Stimulated activated CD8-positive, alpha-beta memory T cell treated with anti-CD3 and anti-CD28 coated beads, Interleukin-4, amount 100 ng/mL, for 1 hour (primary cell): ENCODE measurements at places on chromosomes 3 and 15.

GRCh38 chr15:87287156-87287555 lies 969.4 kb downstream of the NTRK3 start:
- no peak for DNase-seq

DNA sequence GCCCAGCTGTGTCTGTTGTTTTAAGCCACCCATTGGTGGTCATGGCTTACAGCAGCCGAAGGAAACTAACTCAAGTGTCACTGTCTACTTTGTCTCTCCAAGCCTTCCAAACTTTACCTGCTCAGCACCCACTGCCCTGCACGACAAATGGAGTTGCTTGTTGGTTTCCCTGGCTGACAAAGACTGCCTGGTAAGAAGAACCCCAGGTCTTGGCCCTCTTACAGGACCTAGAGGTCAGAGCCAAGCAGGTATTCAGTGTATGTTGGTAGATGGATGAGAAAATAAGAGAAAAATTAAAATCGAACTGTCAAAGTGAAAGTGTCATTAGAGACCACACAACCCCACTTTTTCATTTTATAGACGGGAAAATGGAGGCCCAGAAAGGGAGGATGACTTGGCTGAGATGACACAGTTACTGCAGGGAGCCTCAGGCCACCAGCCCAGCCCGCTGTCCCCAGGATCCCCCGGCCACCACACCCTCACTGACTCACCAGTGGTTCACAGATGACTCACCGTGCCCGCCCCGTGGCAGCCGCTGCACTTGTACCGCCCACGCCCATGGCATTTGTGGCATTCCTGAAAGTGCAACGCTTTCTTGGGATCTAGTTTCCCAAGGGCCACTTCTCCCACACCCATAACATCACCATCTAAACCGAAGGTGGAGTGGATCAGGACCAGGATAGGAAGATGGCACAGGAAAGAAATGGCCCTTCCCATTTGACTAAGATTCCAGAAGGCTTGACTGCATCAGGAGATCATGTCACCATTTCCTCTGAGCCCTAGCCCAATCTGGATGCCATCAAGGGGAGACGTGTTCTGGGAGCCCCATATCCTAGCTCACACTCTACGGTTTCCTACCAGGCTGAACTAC lies 15.2 kb downstream of the SSUH2 start:
- DNase-seq, result peak; percentile 45

DNA sequence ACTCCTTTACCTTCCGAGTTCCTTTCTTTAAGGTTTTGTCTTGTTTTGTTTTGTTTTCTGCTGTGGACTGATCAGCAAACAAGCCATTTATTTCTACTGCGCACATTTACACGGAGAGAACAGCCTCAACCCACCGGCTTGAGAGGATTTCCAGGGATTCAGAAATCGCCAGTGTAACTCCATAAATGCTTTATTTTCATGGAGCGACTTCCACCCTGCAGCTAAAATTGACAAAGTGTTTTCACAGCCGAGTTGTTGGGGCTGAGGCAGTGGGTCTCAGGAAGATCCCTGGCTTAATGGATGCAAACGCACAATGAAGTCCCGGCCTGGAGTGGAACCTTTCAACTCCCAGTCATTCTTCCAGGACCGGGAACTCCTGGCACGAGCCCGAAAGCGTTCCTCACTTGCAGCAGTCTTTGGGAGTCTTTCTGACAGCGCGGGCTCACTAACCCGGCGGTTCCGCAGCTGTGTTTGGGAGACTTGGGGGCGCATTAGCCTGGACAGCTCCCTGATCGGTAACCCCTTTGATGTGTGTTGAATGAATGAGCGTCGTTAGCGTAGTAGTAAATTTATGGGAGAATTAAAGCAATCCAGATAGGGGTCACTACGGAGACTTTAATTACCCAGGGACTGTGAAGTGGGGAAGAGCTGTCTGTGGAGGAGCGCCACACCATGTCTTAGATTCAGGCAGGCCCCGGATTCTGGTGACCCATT lies 785 bp upstream of the MYRIP start:
- no peak for DNase-seq

GRCh38 chr15:98085003-98085639 lies 124.6 kb downstream of the ARRDC4 start:
- no peak for DNase-seq

GRCh38 chr3:181888234-181888633 lies 176.5 kb downstream of the SOX2 start:
- no peak for DNase-seq

DNA sequence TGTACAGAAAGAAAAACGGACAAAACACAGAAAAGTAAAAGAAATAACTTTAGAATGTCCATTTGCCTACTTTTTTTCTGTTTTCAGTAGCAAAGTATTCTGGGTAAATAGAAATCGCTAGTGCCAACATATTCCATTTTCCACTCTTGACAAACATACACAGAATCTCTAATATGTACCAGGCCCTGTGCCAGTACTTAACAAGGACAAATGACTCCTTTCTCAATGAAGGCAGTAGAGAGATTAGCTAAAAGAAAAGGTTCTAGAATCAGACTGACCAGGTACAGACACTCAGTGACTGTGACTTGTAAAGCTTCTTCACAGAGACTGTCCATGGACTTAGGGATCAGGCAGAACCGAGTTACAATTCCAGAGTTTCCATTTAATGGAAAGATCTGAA lies 165.8 kb upstream of the STAC start:
- DNase-seq, result no peak

- DNase-seq, result no peak
Observed at GRCh38 chr15:37056177-37057121, 43.9 kb downstream of the MEIS2 start.

DNA sequence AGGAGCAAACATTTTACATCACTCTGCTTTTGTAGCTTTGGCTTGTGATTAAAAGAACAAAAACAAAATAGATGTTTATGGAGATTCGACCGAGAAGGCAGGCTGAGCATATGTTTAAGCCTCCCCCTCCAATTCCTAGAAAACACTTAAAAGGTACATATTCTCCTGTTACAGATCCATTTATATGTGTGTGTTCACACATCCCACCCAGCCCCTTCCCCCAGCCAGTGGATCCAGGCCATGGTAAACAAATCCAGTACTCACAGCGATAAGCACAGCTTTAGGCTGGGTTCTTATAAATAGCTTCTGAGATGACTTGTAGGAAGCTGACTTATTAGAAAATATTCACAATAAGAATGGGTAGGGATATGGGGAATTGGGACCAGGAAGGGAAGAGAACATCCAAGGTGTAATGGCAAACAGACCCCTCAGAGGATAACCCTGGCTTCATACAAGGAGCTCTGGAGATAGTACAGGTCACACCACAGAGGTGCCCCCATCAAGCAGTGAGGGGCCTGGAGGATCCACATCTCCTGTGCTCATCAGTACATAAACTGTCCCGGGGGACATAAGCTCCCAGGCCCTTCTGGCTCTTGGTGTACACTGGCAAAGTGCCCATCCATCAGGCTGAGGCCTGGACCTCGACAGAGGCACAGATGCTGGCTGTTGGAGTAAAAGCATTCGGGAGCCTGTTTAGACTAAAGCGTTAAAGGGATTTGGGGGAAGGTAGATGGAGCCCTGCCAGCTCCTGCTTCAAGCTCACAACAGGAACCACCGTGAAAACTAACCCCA lies 70.0 kb upstream of the UBE2E1 start:
- DNase-seq, result no peak

DNA sequence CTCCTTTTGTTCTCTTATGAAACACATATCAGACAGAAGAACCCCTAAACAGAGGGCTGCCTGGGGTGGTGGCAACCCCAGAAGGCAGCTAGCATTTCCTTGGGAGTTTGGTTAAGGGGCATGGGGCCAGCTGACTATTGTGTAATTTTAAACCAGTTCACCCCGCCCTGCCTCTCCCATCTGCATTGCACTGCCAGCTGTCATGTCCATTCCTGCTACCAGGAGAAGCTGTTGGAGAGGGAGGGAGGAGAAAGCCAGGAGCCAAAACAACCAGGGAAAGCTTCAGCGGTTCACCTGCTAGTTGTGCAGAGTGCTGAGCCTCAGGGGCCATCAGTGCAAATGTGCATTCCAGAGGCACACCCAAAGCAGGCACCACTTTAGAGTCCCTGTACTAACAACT lies 47.6 kb upstream of the ATP1B3 start:
- DNase-seq, result no peak

GRCh38 chr3:53312832-53313231 lies 34.5 kb downstream of the DCP1A start:
- no peak for DNase-seq

DNA sequence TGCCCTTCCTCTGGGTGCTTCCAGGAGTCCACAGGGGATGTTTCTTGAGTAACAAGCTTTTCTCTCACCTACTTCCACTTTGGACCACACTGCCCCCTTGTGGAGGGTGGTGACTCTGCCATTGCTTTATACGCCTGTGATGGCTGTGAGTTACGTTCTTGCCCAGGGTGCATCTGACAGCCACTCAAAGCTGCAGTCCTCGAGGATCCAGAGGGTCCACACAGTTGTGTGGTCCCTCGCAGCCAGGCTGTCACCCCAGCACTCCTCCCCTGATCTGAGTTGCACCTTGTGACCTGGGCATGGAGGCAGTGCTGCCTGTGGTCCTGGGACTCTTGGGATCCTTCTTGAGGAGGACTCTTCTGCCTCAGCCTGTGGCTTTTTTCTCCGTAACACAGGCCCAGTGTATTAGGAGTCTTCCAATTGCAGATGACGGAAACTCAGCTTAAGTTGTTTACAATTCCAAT lies 23.4 kb downstream of the FOXL2 start:
- peak; percentile 71 for DNase-seq

- DNase-seq, result no peak
Observed at GRCh38 chr3:62372621-62373041, 719 bp downstream of the FEZF2 start.

- DNase-seq, result no peak
Observed at GRCh38 chr3:174409086-174409743, 449.9 kb upstream of the NAALADL2 start.

DNA sequence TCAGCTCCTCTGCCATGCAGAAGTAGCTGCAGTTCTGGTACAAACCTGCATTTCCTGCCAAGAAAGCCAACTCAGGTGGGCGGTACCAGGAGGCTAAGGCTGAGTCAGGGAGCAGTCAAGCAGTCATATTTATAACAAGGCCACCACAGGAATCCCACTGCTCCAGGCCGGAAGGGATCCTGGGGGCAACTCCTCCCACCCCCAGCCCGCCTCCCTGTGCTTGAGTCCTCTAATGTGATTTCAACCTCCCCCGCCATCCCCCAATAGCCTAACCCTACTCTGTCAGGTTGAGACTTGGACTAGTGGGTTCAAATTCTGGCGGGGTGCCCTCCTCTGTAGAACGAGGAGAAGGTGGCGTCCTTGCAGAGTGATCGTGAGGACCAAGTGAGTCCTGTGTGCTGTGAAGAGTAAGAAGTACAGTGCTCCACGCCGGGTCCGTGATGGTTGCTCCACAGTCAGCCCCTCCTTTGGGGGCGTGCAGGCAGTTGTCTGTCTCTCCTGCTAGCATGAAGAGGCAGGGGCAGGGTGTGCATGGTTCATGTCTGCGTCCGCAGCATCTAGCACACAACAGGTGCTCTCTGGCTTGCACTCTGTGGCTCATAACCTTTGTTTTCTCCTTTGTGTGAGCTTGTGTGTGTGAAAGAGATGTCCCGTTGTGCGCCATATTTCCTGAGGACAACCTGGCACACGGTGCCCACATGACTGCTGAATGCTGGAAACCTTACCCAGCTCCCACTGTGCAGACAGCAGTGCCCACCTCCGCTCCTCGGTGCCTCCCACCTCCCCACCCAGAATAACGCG lies 78.3 kb downstream of the SMAD6 start:
- DNase-seq, result no peak

DNA sequence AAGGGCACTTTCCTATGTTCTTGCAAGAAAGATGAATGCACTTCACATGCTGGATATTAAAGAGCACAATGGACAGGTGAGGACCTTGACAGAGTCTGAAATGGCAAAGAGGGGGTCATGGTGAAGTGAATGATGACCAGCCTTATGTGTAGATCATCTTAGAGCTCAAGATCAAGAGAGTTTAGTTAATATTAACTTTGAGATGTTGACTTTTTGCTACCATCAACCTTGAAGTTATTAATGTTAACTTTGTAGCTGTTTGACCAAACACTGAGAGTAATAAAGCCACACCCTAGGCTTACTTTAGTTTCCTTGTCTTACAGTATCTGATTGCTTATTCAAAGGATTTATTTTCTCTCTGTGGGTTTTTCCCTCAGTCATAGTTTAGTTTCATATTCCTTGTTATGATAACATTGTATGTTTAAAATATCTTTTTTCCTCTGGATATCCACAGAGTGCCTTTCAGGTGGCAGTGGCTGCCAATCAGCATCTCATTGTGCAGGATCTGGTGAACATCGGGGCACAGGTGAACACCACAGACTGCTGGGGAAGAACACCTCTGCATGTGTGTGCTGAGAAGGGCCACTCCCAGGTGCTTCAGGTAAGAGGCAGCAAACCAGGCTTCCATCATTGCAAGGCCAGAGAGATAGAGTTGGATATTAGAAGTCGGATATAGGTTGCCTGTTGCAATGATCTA lies 5.4 kb downstream of the NFKBIZ start:
- no peak for DNase-seq

DNA sequence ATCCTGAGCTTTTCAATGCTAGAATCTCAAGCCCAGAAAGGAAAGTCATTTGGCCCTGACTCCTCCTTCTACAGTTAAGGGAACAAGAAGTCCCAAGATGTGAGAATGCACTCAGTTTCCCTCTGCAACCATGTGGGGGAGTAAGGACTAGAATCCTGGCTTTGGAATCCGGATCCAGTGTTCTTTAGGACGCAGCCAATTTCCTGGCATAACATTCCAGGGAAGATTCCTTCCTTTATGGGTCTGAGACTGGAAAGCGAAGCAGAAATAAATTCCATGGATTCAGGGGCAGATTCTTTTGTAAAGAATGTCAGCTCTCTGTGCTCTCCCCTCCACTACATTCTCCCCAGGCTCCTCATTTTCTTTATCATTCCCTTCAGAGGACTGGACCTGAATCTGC lies 151.8 kb upstream of the SOX14 start:
- no peak for DNase-seq

DNA sequence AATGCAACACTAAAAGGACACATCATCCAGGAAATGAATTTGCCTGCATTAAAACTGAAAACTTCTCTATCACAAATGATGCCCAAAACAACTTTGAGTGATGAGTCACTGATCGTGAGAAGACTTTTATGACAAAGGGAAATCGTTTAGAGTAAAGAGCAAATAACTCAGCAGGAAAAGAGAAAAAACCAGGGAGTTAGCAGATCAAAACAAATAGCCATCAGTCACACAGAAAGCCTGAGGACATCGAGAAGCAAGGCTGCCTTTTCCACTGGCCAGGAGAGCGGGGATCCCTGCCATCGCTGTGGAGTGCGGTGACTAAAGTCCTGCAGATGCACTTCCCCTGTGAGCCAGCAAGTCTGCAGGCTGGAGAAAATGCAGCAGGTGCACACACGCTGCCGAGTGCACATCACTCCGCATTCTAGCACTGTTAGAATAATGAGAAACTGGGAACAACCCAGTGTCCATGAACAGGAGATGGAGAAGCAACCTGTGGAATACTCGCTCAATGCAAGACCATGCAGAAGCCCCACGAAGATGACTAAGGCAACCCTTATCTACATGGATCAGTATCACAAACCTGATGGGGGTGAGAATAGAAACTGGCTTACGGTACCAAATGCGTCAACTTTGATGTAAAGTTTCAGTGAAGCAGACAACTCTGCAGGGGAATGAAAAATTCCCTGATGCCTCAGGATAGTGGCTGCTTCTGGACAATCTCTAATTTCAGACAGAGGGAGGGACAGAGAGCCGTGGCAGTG lies 86.4 kb downstream of the NSMCE3 start:
- DNase-seq, result no peak

- DNase-seq, result no peak
Observed at GRCh38 chr3:36663666-36664291, 100.6 kb downstream of the DCLK3 start.
